NCI-H1092 (cell line): ENCODE measurements at places on chromosomes 16 and 17.

GRCh38 chr16:73389085-73389484 is 341.2 kb upstream of the ZFHX3 start:
- DNase-seq: no peak

DNA sequence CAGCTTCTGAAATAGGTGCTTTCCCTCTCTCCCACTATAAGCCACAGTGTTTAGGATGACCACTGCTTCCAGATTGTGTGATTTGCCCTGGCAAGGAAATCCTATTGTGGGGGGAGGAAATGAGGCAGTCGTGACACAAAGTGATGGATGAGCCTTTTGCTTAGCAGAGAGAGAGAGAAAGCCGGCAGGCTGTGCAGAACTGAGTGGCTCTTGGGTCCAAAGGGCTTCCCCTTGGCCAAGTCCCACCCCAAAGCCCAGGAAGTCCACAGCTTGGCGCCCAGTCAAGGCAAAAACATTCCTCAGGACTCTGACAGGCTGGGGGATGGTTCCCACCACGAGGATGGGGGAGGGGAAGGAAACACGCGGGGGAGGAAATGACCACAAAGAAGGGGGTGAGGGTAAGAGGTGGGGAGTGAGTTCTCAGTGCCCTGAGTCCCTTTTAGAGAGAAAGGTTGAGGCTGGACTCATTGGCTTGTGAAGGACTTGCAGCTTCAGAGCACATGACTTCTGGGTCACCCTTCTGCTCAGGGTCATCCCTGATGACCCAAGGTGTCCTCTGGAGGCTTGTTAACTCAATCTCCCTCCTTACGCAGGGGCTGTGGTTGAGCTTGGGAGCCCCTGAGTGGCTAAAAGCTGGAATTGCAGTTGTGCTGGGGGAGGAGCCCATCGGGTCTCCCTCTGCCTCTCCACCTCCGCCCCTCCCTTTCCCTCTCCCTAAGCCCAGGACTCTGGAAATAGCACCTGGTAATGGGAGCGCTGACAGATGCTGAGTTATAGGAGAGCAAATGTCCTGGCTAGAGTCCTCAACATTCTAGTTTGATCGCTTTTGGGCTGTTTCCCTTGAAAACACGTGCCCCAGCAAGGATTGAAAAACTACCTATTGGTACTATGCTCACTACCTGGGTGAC is 10.3 kb upstream of the MSL1 start:
- peak; percentile 61 for DNase-seq

GRCh38 chr16:57512296-57513001 is 23.9 kb downstream of the CCDC102A start:
- no peak for DNase-seq

- no peak for DNase-seq
Observed at GRCh38 chr16:30839523-30840227, 52.7 kb upstream of the ZNF629 start.

DNA sequence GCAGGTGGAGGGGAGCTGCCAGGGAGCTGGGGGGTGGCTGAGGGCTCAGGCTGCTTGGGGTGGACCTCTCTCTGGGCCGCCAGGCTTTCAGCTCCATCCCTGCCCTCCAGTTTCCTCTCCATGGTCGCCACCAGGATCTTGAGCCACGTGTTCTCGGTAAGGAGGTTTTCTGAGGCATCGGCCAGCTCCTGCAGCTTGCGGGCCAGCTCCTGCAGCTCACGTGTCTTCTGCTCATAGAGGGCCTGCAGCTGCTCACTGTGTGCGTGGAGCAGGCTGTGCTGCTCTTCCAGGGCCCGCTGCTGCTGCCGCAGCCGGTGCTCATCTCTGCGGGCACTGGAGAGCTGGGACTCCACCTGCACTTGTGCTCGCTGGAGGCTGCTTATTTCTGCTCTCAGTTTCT is 11.0 kb downstream of the SNN start:
- DNase-seq: no peak

DNA sequence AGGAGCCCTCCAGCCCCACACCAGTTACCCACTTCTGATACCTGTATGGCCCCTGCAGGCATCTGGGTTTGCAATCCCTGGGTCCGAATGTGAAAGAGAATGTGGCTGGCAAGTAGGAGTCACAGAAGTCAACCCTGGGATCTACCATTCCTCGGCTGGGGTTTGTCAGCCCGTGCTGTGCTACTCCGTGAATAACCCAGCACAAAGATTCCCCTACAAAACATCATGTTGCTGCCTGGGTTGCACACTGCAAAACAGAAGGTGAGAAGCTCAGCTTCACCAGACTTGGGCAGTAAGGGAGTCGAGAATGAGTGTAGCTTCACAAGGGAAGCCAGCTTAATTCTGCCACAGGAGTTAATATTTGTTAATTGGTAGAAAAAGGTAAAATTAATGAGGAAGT is 137.1 kb downstream of the ZFHX3 start:
- DNase-seq: no peak
